Thymus (tissue), 14 donors: ENCODE measurements at places on chromosomes 1 and 21.

DNA sequence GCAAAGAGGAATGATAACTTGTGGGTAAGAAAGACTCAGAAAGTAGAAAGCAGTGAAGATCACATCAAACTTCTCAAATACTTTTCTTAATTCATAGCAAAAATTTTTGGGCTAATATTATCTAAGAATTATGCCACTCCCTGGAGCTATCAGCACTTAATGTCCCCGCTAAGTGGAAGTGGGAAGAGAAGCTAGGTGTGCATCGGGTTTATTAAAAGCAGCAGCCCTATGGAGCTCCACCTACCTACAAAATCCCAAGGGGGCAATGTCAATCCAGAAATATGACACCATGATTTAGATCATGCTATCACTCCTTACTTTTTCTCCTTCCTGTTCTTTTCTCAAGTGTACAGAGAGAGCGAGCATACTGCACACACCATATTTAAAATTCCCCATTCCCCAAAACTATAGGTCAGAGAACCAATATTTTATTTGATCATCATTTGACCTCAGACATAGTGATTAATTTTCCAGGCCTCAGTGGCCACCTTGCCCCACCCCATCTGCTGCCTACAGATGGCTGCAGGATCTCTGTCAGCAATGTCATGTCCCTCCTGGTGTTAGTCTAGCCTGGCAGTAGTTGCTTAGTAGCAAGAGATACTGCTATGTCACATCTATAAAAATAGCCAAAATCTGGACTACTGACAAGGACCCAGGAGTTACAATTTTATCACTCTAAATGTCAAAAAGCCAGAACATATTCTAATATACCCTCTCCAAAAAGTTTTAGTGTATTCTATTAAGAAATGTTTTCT, 66.6 kb downstream of the MAP3K21 start:
- no peak for DNase-seq

GRCh38 chr21:45093035-45093532, 18.7 kb downstream of the ADARB1 start:
- DNase-seq, result no peak

GRCh38 chr1:14625572-14625971, 27.1 kb downstream of the KAZN start:
- no peak for DNase-seq

- no peak for DNase-seq
These were observed 11.4 kb upstream of the B3GALT5 start for GRCh38 chr21:39601187-39601928.

DNA sequence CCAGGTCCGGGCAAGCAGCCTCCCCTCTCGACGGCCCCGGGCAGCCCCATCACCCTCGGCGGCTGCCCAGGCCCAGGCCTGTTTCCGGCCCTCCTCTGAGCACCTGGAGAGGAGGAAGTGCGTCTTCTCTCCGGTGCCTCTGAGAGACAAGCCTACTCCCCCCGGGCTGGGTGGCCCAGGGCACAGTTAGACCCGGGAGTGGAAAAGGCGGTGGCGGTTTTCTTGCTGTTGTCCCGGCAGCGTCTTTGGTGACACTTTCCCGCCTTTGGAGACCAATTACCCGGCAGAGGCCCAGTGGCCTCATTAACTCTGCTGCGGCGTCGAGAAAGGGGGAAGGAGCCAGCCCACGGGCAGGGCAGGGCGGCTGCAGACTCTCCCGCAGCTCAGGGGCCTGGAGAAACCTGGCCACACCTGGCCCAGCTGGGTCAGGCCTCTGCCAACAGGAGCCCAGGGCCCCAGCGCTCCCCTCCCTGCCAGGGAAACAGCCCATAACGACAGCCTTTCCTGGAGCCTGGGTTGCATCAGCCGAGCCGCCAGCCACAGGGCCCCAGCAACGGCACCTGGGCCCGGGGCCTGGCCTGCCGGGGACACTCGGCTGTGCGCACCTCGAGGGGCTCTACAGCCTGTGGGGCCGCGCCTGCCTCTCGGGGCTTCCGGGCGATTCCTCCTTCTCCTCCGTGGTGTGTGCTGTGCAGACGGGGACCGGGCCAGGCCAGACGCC, 28.4 kb upstream of the C1orf159 start:
- DNase-seq, result no peak

DNA sequence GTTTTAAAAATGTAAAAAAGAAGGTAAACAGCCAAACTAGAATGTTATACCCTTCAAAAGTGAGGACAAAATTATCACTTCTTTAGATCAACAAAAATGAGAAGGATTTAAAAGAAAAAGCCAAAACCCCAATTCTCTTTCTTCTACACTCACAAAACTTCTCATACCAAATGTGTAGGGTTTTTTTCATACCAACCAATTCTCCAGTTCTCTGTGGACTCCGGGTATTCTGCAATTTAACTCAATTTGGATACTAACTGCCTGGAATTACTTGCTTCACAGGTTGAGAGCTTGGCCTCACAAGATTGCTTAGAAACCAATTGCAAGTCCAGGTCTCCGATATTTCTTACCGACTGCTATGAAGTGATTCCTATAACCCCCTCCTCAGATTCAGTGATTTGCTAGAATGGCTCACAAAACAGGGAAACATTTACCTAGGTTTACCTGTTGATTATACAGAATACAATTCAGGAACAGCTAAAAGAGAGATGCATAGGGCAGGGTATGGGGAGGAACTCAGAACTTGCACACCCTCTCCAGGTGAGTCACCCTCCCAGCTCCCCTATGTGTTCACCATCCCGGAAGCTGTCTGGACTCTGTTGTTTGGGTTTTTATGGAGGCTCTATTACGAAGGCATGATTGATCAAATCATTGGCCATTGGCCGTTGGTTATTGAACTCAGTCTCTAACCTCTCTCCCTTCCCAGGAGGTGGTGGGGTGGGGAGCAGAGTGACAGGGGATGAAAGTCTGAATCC, 67.1 kb downstream of the CAMTA1 start:
- DNase-seq, result no peak

DNA sequence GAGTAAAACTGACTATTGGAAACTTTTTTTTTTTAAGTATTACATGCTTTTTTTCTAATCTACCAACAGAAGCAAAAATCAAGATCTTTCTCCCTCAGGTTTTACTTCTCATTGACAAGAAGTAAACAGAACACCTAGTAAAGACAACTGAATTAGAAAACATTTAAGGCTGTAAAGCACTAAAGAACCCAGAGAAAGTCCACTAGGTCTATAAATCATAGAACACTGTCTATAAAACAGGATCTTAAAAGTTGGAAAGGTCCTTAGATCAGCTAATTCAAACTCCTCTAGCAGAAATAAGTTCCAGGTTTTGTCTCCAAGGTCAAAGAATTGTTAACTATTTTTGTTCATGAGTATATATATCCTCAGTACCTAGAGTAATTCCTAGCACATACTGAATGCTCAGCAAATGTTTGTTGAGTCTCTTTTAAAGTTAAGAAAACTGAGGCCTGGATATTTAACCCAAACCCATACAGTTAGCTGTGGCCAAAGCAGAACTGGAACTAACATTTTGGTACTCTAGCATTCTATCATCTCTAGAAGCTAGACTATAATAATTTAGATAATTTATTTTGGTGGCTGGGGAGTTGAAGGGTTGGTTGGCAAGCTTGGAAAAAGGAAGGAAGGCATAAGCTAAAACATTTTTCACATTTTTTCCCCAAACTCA, 3.0 kb downstream of the EPS15 start:
- no peak for DNase-seq

GRCh38 chr1:46043458-46044017, 88.9 kb downstream of the PIK3R3 start:
- DNase-seq, result no peak

DNA sequence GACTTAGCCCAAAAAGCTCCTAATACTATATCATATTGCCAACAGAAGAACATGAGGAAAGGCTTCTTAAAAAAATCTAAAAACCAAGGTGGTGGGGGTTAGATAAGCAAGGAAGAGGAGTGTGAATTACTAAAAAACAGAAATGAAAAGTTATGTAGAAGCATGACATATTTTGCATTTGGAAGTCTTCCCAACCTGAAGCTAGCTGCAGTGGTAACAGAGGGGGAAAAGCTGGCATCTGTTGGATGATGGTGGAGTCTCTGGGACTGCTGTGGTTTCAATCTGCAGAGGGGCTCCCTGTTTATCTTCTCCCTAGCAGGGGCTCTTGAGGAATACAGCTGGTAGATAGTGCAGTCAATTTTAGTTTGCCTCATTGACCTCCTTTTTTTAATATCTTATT, 249.2 kb upstream of the KIAA0040 start:
- no peak for DNase-seq

DNA sequence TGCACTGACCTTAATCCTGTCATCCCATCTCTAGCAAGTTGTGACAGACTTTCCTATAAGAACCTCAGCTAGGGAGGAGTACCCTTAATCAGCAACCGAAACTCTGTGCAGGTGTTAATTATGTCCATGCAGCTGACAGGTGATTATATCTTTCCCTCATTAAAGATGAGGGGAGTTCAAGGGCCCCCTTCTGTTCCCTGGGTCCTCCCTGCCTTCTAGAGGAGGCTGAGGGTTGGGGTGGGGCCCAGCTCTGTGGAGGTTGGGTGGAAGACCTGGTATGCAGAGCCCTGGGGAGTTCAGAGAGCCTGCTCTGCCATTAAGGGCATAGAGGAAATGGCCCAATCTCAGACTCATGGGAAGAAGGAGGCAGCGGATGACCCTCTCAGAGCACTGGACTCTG, 35.6 kb upstream of the CRNN start:
- no peak for DNase-seq

DNA sequence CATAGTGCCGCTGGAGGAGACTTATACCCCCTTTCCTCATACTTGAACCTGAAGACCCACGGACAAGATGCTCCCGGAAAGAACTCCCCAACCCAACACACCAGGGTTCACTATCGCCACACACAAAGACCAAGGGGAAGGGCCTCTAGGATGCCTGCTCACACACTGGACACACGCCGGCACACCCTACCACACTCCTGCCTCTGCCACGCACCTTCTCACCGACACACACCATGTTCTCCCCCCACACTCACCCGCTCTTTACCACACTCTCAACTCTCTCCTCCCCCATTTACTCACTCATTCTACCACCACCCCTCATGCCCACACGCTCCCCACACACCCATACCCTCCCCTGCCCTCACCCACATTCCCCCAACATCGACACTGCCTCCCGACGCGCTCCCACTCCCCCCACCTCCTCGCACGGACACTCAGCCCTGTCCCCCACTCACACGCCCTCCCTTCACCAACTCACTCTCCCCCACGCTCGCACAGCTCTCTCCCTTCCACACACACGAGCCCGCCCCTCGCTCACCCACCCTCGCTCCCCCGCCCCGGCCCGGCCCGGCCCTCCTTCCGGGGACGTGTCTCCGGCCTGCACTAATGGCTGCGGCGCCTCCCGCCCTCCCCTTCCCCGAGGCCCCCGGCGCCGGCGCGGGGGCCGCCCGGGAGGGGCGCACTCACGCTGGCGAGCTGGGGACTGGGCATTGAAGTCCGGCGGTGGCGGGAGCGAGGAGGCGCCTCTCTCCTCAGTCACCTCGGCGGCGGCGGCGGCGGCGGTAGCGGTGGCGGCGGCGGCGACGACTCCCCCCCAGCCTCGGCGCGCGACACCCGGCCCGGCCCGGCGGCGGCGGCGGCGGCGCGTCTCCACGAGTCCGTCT, 626 bp downstream of the PTP4A2 start:
- no peak for DNase-seq

DNA sequence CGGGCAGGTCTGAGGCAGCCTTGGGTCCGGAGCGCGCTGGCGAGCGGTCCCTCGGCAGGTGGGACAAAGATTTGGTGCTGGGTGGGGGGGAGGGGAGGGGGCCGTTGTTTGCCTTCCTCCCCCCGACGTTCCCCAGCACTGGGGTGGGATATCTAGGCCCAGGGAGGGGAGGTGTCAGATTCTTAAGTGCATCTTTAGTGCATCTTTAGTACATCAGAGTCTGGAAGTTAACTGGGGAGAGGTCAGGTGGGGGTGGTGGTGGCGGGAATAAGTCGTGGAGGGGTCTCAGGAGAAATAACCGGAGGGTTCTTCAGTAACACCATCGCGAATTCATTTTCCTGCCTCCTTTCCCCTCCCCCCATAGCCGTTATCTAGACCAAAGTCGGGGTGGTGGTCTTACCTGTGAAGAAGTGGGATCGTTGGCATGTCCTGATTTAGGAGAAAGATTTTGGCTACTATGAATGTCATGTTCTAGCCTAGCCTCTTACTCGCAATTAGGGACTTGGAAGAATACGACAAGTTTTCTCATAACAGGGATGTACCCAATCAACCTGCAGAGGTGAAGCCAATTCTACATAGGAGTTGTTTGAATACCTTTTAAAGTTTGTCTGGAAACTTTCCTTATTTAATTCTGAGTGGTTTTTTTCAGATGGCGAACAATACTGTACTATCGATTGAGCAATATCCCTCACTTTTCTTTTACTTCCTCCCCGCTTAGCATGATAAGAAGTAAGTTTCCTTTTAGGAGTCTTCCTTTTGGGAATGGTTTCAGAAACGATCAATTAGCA, 886 bp downstream of the ZMYM4 start:
- DNase-seq, result no peak

- no peak for DNase-seq
These were observed 272.0 kb downstream of the FOXD2 start for GRCh38 chr1:47709872-47710231.

DNA sequence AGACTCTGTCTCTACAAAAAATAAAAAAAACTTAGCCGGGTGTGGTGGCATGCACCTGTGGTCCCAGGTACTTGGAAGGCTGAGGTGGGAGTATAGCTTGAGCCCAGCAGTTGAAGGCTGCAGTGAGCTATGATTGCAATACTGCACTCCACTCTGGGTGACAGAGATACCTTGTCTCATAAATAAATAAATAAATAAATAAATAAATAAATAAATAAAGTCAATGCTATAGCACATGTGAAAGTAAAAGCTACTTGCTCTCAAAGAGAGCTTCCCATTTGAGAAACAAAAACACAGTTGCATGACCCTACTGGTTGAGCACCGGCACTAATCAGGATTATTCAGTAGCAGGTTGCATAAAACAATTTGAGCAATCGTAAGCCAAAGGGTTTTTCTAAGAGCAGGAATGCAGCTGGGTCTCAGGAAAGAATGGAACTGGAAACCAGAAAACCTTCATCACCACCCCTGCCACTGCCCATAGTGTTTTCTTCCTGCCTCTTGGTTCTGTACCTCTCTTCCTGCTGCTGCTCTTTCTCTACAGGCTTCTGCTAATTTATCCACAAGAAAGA, 29.3 kb upstream of the DNAH14 start:
- no peak for DNase-seq

DNA sequence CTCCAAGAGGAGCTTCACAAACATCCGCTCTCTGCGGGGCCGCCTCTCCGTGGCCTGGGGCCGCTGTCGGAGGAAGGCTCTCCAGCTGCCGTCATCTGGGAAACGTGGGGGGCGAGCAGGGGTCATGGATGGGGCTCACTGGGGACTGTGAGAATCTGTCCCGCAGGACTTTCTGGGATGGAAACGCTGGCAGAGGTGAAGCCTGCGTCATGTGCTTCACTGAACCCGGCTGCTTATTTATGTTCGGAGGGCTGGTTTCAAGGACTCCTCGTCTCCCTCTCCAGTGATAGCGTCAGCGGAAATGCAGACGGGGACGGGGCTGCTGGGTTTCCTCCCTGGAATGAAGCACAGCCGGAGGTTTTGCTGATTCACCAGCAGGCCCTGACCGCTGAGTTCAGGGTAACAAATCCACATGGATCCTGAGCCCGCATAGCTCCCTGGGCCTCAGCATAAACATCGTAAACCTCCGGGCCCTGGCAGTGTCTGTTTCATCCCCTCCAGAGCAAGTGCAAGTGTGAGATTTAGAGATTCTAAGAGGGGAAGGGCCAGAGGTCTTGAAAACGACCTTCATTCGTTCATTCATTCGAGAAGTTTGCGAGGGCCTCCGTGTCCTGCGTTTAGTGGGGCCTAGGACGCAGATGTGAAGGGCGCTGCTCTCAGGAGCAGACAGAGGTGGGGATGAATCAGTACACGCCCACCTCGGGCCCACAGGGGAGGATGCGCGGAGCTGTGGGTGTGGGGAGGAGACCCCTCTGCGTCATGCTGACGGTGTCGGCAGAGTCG, 7.0 kb upstream of the POFUT2 start:
- no peak for DNase-seq
